ENCODE measurements at places on chromosomes 3 and 15.

GRCh38 chr3:112742934-112743333, 102.0 kb upstream of the CCDC80 start:
- no peaks in the 10 kb centered on the region for H3K36me3 ChIP-seq
- H3K27ac ChIP-seq: no peak overlapping the region
- no peaks in the 10 kb centered on the region for H3K27me3 ChIP-seq
- no peak for DNase-seq
- peaks cover 33% of the 10 kb centered on the region for H3K4me1 ChIP-seq

- no peak overlapping the region for H3K27ac ChIP-seq
- no peaks in the 10 kb centered on the region for H3K27me3 ChIP-seq
- H3K36me3 ChIP-seq: no peaks in the 10 kb centered on the region
- no peak overlapping the region for H3K4me3 ChIP-seq
- no peak for DNase-seq
Observed at GRCh38 chr15:49978121-49978520, 140.9 kb downstream of the ATP8B4 start.

GRCh38 chr15:92033723-92034122, 180.2 kb downstream of the SLCO3A1 start:
- H3K36me3 ChIP-seq: no peaks in the 10 kb centered on the region
- no peak overlapping the region for H3K27ac ChIP-seq
- peaks cover 19% of the 10 kb centered on the region for H3K4me1 ChIP-seq
- peaks cover 3% of the 10 kb centered on the region for H3K27me3 ChIP-seq

- peaks cover 28% of the 10 kb centered on the region for H3K4me1 ChIP-seq
- no peak for DNase-seq
- no peak overlapping the region for H3K4me3 ChIP-seq
- peaks cover 14% of the 10 kb centered on the region for H3K27me3 ChIP-seq
- no peaks in the 10 kb centered on the region for H3K36me3 ChIP-seq
- H3K27ac ChIP-seq: no peak overlapping the region
Observed at GRCh38 chr15:40932156-40932555, 3.0 kb downstream of the DLL4 start.

GRCh38 chr3:62149962-62150361, 223.4 kb downstream of the FEZF2 start:
- H3K27me3 ChIP-seq: no peaks in the 10 kb centered on the region
- H3K36me3 ChIP-seq: peaks cover 6% of the 10 kb centered on the region
- DNase-seq: peak; percentile 64
- H3K27ac ChIP-seq: peak overlapping the region; percentile 83
- H3K4me1 ChIP-seq: peaks cover 38% of the 10 kb centered on the region

- no peak overlapping the region for H3K4me3 ChIP-seq
- H3K27me3 ChIP-seq: no peaks in the 10 kb centered on the region
- H3K4me1 ChIP-seq: no peaks in the 10 kb centered on the region
- DNase-seq: no peak
- H3K27ac ChIP-seq: no peak overlapping the region
Observed at GRCh38 chr3:116759316-116759715, 49.7 kb downstream of the TUSC7 start.

- no peak overlapping the region for H3K27ac ChIP-seq
- DNase-seq: no peak
- H3K36me3 ChIP-seq: peaks cover 5% of the 10 kb centered on the region
- H3K4me1 ChIP-seq: peaks cover 25% of the 10 kb centered on the region
Observed at GRCh38 chr15:65423150-65423975, 616 bp upstream of the IGDCC4 start.

GRCh38 chr15:25800761-25801515, 62.2 kb downstream of the ATP10A start:
- peaks cover 13% of the 10 kb centered on the region for H3K27me3 ChIP-seq
- H3K36me3 ChIP-seq: no peaks in the 10 kb centered on the region
- DNase-seq: no peak
- peaks cover 41% of the 10 kb centered on the region for H3K4me1 ChIP-seq
- no peak overlapping the region for H3K4me3 ChIP-seq
- H3K27ac ChIP-seq: no peak overlapping the region

DNA sequence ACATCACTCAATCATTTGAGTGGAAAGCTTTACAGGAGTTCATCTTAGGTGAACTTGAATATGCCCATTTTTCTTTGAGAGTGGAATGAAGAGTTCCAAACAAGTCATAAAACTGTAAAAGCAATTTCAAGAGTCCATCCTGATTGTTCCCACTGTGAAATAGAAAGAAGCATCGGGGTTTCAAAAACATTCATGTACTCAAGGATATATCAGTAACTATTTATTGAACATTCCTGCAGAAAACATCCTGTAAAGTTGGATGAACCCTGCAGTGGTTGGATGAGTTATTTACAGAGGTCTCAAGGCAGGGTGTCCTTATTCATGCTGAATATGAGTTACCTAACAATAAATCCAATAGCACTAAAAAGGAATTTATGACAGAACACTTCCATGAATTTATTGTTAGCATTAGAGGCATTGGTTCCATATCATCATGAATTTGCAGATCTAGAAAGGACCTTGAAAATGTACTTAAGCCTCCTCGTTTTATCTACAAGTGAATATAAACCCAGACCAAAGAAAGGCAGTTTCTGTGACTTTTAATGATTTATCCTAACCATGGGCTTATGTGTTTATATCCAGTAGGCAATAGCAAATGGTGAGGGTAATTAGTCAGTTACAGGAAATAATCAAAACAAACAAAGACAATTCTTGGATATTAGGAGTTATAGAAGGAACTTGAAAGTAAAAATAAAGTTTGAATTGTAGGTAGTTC, 361.9 kb upstream of the KCNMB2 start:
- DNase-seq: no peak
- H3K36me3 ChIP-seq: no peaks in the 10 kb centered on the region
- H3K4me3 ChIP-seq: no peak overlapping the region
- no peaks in the 10 kb centered on the region for H3K27me3 ChIP-seq

DNA sequence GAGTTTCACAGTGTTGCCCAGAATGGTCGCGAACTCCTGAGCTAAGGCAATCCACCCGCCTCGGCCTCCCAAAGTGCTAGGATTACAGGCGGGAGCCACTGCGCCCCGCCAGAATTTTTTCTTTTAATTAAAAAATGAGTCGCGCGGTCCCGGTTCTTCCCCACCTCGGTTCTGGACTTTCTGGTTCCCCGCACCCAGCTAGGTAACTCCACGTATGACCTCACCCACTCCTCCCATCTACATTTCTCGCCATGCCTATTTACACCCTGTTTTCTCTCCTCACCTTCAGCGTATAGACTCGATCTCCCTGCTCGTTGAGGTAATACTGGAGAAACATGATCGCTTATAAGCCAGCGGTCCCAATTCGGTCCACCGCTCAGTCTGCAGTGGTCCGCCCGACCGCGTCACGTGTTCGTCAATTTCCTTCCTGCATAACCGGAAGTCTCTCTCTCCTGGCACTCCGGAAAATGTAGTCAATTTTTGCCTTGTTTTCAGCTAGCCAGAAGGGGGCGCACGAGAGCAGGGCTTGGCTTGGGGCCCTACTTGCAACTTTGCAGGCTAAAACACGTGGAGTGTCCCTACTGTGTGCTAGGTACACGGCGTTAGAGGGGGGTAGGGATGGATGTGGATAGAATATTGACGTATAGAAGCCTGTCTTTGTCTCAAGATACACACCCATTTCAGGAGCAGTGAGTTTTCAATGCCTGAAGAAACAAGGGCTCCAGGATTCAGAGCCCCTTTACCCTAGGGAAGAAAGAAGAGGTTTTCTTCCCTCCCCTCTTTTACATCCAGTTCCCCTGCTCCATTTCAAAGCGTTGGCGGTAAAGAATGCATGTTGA, at the start of the genes NOP10 and NUTM1:
Gene NOP10 (minus strand): TSS at position 400 of the 839 bp plus-strand sequence. CDS start 63 bp downstream, at position 337.
Gene NUTM1 (plus strand): TSS at position 579 of the 839 bp plus-strand sequence. CDS start 382 bp downstream, outside the sequence.
- H3K36me3 ChIP-seq: peaks cover 18% of the 10 kb centered on the region
- H3K27me3 ChIP-seq: peaks cover 5% of the 10 kb centered on the region
- DNase-seq: peak; percentile 91
- peak within 1 kb of the TSS; percentile 55 for H3K27ac ChIP-seq
- peaks cover 17% of the 10 kb centered on the region for H3K4me1 ChIP-seq

- no peak for DNase-seq
- peaks cover 10% of the 10 kb centered on the region for H3K27me3 ChIP-seq
- H3K36me3 ChIP-seq: peaks cover 6% of the 10 kb centered on the region
- H3K27ac ChIP-seq: peak overlapping the region; percentile 58
- peaks cover 30% of the 10 kb centered on the region for H3K4me1 ChIP-seq
Observed at GRCh38 chr3:152470893-152471292, 202.2 kb downstream of the MBNL1 start.

- no peak overlapping the region for H3K27ac ChIP-seq
- no peak overlapping the region for H3K4me3 ChIP-seq
- no peak for DNase-seq
- H3K4me1 ChIP-seq: no peaks in the 10 kb centered on the region
- peaks cover 59% of the 10 kb centered on the region for H3K27me3 ChIP-seq
Observed at GRCh38 chr3:123292321-123293310, 90.9 kb downstream of the SEC22A start.

DNA sequence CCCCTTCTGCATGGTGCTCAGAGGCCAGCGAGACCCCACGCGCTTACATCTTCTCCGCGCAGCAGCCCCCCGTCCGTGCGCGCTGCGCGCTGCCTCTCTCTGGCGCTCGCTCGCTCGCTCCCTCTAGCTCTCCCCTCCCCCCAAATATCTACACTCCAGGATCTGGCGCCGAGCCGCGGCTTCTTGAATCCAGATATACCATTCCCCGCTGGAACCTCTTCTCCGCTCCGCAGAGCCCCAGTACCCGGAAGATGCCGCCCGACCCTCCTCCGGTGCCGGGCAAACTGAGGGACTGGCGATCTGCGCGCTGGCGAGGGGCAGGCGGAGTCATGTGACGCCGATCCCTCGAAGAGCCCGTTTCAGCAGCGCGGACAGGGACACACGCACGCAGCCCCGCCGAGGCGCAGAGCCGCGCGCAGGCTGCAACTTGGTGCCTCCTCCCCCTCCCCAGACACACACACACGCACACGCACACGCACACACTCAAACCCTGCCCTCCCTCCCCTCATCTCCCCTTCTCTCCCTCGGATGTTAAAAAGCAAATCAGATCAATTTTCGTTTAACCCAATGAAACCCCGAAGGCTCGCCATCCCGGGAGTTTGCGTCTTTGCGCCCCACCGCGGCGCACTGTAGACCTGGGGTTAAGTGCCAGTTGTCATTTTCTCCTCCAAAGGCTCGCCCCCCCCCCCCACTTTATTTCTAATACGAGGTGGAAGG, at the start of gene RASGRF1:
Gene RASGRF1 (minus strand): TSS at position 294 of the 717 bp plus-strand sequence. CDS start 282 bp downstream, at position 12.
- no peak within 1 kb of the TSS for H3K27ac ChIP-seq
- no peak within 1 kb of the TSS for H3K4me3 ChIP-seq
- H3K36me3 ChIP-seq: no peaks in the 10 kb centered on the region
- no peaks in the 10 kb centered on the region for H3K4me1 ChIP-seq

DNA sequence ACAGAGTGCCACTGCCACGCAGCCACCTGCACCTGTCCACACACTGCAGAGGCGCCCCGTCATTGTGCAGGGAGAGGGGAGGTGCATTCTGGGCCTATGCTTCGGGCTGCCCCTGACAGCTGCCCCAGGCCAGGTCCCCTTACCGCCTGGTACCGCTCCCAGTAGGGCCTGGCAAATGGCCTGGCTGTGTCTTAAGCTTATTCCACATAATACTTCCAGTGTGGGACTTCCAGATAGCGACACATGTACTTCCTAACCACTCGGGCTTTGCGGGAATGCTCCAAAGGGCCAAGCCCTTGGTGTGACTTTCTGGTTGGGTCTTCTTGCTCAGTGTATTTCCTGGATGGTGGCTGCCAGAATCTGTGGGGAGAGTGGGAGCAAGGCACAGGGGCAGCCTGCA, 254.3 kb upstream of the CHRNA7 start:
- H3K27me3 ChIP-seq: no peaks in the 10 kb centered on the region
- no peaks in the 10 kb centered on the region for H3K4me1 ChIP-seq
- no peak overlapping the region for H3K4me3 ChIP-seq
- H3K27ac ChIP-seq: no peak overlapping the region
- DNase-seq: no peak
- H3K36me3 ChIP-seq: no peaks in the 10 kb centered on the region

- no peak overlapping the region for H3K4me3 ChIP-seq
- peaks cover 43% of the 10 kb centered on the region for H3K4me1 ChIP-seq
- H3K27ac ChIP-seq: peak overlapping the region; percentile 2
- no peaks in the 10 kb centered on the region for H3K27me3 ChIP-seq
- peak; percentile 48 for DNase-seq
- peaks cover 5% of the 10 kb centered on the region for H3K36me3 ChIP-seq
Observed at GRCh38 chr15:70875001-70875782, 17.0 kb downstream of the THAP10 start.
